NCI-H460 (cell line): ENCODE measurements at places on chromosomes 11 and 22.

DNA sequence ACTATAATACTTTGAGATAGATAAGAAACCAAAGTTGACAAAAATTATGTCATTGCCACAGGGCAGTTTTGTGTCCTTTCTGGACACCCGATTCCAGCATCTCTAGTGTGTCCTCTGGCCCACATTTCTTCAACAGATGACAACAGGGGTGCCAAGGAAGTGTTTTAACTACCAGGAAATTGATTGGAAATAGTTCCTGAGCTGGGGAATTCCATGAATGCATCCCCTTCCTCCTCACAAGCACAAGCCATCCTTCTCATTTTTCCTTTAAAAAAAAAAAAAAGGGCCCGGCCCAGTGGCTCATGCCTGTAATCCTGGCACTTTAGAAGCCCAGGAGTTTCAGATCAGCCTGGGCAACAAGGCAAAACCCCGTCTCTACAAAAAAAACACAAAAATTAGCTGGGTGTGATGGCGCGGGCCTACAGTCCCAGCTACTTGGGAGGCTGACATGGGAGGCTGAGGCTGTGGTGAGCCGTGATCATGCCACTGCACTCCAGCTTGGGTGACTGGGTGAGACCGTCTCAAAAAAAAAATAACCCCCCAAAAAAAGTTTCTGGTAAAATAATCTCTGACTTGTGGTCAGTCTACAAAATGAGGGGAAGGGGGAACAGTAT is 797 bp upstream of the B3GAT3 start:
- no peak for DNase-seq

GRCh38 chr22:20805972-20806471 is 32.1 kb downstream of the SERPIND1 start:
- DNase-seq: no peak

DNA sequence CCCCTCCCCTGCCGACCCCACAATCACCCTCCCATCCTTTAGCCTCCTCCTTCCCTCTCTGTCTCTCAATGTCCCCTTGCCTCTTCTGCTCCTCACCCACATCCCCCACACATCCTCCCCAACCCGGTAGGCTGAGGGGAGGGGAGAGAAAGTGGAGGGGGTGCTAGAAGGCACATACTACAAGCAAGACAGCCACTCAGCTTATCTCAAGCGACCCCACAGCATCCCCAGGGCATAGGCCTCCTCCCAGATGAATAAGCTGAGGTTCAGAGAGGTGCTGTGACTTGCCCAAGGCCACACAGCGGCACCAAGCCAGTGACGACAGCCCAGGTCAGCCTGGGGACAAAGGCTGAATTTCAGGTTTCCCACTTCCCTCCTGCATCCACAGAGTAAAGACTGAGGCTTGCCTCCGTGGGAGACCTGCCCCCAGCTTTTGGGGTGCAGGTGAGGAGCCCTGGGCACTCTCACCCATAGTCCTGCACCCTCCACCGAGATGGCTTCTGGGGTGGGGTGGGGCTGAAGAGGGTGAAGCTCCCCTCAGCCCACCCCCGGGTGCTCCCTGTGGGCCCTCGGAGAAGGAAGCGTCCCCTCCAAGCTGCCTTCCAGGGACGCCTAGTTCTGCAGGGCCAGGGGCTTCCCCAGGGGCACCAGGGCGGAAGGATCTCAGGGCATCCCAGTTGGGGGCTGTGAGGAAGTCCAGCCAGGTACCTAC is 511 bp downstream of the RAC2 start:
- DNase-seq: no peak

DNA sequence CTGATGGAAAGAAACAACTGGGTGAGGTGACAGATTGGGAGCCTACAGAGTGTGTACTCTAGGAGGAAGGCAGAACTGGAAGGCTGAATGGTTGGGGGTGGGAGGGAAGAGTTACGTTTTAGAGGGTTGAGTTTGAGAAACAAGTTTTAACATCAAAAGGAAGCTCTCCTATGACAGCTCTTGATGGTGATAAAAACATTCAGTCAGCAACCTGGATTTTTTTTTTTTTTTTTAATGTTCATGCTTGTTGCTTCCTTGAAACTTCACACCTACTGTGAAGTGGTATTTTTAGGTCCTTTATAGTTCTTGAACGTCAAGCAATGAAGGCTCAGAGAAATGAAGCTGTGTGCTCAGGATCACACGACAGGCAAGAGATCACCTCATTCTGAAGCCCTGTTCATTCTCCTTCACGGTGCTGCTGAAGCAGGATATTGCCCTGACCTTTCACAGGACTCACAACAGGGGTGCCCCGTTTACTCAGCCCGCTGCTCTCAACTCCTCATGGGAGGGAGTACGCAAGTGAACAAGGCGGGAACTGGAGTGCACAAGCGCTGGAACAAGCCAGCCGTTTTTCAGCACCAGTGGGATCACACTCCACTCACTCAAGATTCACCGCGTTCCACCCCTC is 1.6 kb upstream of the TMEM109 start:
- DNase-seq: no peak

- no peak for DNase-seq
These were observed 51.4 kb downstream of the ME3 start for GRCh38 chr11:86620891-86621521.

- no peak for DNase-seq
These were observed 1401.0 kb downstream of the BRD1 start for GRCh38 chr22:48426466-48427380.

GRCh38 chr11:64799623-64800302 is 3.3 kb downstream of the MAP4K2 start:
- no peak for DNase-seq

DNA sequence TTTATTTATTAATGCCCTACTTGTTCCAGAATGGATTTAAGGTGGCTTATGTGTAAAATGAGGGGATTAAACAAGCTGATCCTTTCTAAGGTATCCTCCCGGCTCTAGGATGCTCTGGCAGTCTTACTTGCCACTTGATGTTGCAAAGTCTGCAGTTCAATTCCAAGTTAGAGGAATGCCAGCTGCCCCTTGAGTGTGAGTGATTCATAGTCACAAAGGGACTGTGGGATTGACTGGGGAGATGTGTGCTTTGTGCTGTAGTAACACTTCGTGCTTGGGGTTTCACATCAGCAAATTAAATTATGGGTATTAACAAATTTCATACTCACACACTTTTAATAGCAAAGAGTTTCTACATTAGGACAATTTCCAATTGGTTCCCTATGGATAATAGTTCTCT is 550.8 kb upstream of the CADM1 start:
- DNase-seq: no peak

DNA sequence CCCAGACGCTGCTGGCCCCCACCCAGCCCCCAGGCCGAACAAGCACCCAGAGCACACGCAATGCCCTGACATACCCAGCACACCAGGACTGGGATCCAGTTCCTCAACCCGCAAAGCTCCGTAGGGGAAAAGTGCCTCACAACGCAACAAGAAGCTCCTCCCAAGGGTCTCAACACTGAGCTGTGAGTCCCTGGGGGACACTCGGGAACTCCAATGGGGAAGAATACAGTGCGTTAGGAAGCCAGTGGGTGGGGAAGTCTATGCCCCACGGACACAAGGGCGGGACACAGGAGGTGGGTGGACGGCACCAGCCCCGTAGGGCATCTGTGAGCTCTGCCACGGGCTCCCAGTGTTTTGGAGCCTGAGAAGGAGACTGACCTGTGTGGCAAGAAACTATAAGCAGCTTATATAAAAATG is 1.6 kb downstream of the DEAF1 start:
- DNase-seq: no peak

GRCh38 chr11:47270331-47271271 is 668 bp downstream of the MADD start:
- DNase-seq: no peak

DNA sequence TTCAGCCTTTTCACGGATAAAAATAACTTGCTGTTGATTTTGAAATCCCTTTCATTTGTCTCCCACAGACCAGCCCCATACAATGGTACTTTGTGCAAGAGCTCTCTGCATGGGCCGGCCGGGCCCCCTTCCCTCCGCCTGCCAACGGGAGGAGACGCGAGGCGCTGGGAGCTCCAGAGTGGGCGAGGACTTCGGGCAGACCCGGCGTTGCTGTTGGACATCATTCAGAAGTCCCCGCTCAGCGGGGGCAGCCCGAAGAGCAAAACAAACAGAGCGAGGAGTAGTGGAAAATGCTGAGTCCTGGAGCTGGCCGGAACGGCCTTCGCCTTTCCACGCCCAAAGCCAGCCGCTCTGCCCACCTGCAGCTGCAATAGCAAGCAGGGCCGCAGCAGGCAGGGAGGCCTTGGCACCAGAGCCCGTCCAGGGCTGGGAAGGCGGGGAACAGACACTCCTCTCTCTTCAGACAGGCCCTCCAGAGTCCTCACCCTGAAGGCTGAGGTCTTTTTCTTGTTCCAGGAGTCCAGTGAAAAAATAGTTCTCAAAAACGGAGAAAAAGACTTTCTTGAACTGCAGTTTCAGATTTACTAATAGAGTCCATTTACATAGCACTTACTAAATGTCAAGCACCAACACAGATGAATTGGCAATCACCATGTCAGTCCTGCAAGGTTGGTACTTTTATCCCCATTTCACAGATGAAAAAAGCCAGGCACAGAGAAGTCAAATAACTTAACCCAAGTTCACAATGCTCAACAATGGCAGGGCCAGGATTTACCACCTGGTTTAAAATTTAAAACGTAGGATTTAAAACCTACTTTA is 135.5 kb downstream of the ETS1 start:
- DNase-seq: no peak

DNA sequence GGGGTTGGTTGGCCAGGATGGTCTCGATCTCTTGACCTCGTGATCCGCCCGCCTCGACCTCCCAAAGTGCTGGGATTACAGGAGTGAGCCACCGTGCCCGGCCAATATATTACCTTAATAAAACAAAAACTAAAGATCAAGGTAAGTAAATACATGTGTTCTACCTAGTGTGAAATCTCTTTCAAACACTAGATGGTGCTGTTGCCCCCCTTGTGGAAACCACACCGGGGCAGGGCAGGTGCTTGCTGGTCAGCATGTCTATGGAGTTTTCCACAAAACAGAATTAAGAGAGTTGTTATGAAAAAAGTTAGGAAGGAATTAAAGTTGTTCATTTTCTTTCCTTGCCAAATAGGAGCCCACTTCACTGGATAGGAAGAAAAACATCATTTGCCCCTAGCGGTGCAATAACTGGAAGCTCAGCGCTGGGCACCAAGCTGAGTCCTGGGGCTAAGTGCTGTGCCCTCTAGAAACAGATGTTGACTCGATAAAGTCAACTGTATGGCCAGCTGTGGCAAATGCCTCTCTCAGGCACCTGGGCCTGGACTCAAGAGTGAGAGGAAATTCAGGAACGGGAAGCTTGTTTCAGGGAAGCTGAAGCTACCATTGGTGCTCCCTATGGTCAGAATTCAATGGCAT is 6.3 kb upstream of the KCNJ5 start:
- DNase-seq: peak; percentile 48

GRCh38 chr11:83241291-83241946 is 44.7 kb downstream of the CCDC90B start:
- peak; percentile 68 for DNase-seq

DNA sequence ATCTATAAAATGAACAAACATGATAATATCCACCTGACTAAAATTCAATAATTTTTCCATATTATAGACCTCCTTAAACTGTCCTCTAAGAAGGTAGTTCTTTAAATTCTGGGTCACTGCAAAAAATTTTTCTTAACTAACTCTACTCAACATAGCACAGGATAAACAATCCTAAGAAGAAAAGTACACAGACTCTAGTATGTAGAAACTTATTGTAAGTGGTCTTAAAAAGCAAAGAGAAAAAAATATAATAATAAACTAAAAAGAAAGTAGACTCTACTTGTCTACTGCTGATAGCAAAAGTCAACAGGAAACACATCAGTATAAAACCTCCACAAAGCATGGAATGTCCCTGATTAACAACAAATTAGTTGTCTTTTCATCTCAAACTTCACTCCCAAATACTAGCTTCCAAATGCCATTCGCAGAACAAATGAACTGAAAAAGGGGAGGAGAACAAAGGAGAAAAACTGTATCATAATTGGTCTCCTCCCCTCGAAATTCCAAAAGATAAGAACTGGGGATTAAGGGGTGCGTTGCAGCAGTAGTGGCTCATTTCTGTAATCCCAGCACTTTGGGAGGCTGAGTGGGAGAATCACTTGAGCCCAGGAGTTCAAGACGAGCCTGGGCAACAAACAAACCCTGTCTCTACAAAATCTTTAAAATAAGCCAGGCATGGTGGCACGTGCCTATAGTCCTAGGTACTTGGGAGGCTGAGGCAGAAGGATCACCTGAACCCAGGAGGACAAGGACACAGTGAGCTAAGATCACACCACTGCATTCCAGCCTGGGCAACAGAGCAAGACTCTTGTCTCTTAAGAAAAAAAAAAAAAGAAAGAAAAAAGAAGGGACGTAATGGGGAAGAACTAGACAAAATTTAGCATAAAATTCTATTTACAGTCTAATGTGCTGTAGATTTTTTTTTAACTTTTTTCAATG is 6.5 kb downstream of the FCHSD2 start:
- DNase-seq: no peak

DNA sequence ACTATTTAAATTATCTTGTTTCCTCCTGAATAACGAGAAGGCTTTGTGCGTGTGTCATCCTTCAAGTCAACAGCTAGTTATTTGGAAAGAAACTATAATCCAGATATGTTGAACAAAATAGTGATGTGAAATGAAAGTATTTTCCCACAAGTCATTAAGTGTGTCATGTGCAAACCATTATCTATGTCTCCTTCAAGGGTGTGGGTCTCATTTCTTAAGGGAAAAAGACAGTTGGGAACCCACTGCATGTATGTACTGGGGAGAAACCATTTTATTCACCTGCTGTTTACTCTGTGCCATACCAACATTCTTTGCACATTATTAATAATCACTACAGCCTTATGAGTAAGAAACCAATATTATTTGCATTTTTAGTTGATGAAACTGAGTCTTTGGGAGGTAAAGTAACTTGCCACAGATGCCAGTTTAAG is 145.3 kb upstream of the CTSC start:
- no peak for DNase-seq

- DNase-seq: no peak
These were observed 59.9 kb downstream of the FBXO7 start for GRCh38 chr22:32534252-32535235.

DNA sequence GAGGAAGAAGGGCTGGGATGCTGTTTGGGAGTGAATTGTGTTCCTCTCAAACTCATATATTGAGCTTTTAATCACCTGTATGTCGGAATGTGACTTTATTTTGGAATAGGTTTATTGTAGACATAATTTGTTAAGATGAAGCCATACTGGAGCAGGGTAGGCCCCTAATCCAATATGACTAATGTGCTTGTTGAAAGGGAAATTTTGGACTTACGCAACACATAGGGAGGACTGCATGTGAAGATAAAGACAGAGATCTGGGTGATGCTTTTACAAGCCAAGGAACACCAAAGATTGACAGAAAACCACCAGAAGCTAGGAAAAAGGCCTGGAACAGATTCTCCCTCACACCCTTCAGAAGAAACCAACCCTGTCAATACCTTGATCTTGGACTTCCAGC is 43.2 kb upstream of the OVCH2 start:
- DNase-seq: no peak
